Right lobe of liver (tissue), 6 donors: ENCODE measurements at places on chromosomes 5 and 9. TPM values are rescaled to one million over a fixed set of nuclear protein-coding genes. Genes with fewer than 3 reads are reported as not detected.

DNA sequence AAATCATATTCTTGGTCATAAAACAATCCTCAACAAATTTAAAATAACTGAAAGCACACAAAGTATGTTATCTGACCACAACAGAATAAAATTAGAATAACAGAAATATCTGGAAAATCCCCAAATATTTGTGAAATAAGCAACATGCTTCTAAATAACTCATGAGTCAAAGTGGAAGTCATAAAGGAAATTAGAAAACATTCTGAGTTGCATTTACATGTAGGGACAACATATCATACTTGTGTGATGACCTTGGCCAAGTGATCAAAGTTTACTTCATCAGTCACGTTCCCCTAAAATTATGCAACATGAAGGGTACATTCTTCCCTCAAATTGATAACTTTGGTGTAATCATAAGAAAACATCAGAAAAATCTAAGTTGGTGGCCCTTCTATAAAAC lies 64.7 kb downstream of the CSF2 start:
- no peak for DNase-seq
- no peaks in the 10 kb centered on the region for H3K27me3 ChIP-seq
- no peak overlapping the region for H3K4me3 ChIP-seq
- no peaks in the 10 kb centered on the region for H3K4me1 ChIP-seq
- no peak overlapping the region for H3K27ac ChIP-seq

DNA sequence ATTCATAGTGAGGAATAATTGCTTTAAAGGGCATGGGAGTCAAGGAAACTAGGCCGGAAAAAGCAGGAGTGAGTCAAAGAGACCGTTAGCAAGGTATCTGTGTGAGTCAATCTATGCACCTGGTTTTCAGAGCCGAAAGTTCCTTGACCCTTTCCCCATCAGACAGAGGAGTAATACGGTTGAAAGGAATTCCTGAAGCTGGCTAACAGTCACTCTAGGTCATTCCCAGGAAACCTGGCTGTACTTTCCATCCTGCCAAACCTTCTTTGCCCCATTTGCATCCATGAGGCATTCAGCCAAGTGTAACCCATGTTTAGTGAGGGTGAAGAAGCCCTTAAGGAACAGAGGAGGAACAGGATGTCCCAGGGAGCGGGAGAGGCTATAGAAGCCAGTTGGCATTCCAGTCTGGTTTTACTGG lies 16.2 kb downstream of the RBM18 start:
- no peak for DNase-seq
- H3K27me3 ChIP-seq: no peaks in the 10 kb centered on the region
- H3K27ac ChIP-seq: no peak overlapping the region
- no peak overlapping the region for H3K4me3 ChIP-seq
- H3K36me3 ChIP-seq: no peaks in the 10 kb centered on the region
- H3K4me1 ChIP-seq: no peaks in the 10 kb centered on the region

GRCh38 chr5:17037751-17038150 lies 101.7 kb upstream of the MYO10 start:
- H3K36me3 ChIP-seq: no peaks in the 10 kb centered on the region
- H3K27ac ChIP-seq: no peak overlapping the region
- no peak overlapping the region for H3K4me3 ChIP-seq

DNA sequence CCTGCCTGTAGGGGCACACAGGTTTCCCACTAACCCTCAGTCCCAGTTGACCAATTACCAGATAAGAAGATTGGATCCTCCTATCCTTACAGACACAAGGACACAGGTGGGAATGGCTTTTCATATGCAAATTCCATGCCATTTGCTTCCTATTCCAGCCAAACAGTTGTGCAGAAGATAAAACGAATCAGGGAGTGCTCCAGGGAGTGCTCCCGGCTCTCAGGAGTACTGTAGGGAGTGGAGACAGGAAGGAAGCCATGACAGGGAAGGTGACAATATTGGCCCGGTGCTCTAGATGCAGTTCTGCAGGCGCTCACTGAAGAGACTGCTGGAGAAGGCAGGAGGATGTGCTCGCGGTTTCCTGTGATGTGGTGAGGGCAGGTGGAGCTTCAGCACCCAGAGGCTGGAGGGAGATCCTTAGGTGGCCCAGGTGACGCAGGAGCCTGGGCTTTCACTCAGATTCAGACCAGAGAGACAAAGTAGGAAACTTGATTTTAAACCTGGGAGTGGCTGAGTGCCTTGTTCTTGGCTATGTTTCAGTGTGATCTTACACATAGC lies 260.0 kb downstream of the AUH start:
- DNase-seq: no peak
- H3K4me3 ChIP-seq: no peak overlapping the region
- H3K4me1 ChIP-seq: peaks cover 23% of the 10 kb centered on the region
- peak overlapping the region; percentile 70 for H3K27ac ChIP-seq
- H3K27me3 ChIP-seq: no peaks in the 10 kb centered on the region

DNA sequence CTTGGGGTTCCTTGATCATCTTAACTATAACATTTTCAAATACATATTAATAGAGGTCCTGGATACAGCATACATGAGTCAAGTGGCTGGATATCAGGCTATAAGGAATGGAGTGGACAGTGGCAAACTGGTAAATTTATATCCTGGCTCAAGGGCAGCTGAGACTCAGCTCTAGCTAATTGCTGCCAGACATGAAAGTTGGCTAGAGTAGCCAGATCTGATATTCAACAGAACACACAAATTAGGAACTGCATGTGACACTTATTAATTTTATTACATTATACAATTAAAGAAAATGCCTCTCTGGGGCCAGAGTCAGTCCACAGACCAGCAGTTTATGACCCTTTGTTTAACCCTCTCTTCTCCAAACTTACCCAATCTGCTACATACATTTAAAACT lies 206.5 kb downstream of the KCTD16 start:
- DNase-seq: no peak
- no peak overlapping the region for H3K4me3 ChIP-seq
- no peaks in the 10 kb centered on the region for H3K36me3 ChIP-seq

- no peak overlapping the region for H3K4me3 ChIP-seq
- no peaks in the 10 kb centered on the region for H3K27me3 ChIP-seq
- no peaks in the 10 kb centered on the region for H3K4me1 ChIP-seq
- H3K36me3 ChIP-seq: no peaks in the 10 kb centered on the region
Measured at GRCh38 chr5:58069846-58070245, 390.0 kb downstream of the PLK2 start.

- H3K4me1 ChIP-seq: peaks cover 8% of the 10 kb centered on the region
- peaks cover 7% of the 10 kb centered on the region for H3K27me3 ChIP-seq
- no peak overlapping the region for H3K4me3 ChIP-seq
Measured at GRCh38 chr9:1042466-1042865, 7.7 kb upstream of the DMRT2 start.

DNA sequence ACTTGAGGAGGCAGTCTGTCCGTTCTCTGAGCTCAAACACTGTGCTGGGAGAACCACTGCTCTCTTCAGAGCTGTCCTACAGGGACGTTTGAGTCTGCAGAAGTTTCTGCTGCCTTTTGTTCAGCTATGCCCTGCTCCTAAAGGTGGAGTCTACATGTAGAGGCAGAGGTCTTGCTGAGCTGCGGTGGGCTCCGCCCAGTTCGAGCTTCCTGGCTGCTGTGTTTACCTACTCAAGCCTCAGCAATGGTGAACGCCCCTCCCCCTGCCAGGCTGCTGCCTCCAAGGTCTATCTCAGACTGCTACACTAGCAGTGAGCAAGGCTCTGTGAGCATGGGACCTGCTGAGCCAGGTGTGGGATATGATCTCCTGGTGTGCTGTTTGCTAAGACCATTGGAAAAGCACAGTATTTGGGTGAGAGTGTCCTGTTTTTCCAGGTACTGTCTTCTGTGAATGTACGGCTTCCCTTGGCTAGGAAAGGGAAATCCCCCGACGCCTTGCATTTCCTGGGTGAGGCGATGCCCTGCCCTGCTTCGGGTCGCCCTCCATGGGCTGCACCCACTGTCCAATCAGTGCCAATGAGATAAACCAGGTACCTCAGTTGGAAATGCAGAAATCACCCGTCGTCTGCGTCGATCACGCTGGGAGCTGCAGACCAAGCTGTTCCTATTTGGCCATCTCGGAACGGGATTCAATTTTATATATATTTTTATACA lies 58.5 kb downstream of the CNTRL start:
- no peak for DNase-seq
- H3K36me3 ChIP-seq: peaks cover 4% of the 10 kb centered on the region
- H3K27me3 ChIP-seq: no peaks in the 10 kb centered on the region
- H3K4me3 ChIP-seq: no peak overlapping the region
- no peak overlapping the region for H3K27ac ChIP-seq
- H3K4me1 ChIP-seq: no peaks in the 10 kb centered on the region

- no peaks in the 10 kb centered on the region for H3K4me1 ChIP-seq
- H3K36me3 ChIP-seq: no peaks in the 10 kb centered on the region
- no peak overlapping the region for H3K27ac ChIP-seq
- H3K27me3 ChIP-seq: no peaks in the 10 kb centered on the region
- DNase-seq: no peak
Measured at GRCh38 chr5:60417500-60418181, 282.3 kb downstream of the DEPDC1B start.

- H3K36me3 ChIP-seq: no peaks in the 10 kb centered on the region
- no peak for DNase-seq
- no peaks in the 10 kb centered on the region for H3K4me1 ChIP-seq
- H3K27me3 ChIP-seq: no peaks in the 10 kb centered on the region
Measured at GRCh38 chr5:72074251-72074650, 33.0 kb upstream of the MAP1B start.

GRCh38 chr9:111037356-111037707 lies 938 bp downstream of the LPAR1 start:
- no peaks in the 10 kb centered on the region for H3K27me3 ChIP-seq
- no peaks in the 10 kb centered on the region for H3K36me3 ChIP-seq
- peak overlapping the region; percentile 41 for H3K4me3 ChIP-seq
- no peak for DNase-seq
- no peaks in the 10 kb centered on the region for H3K4me1 ChIP-seq
- no peak overlapping the region for H3K27ac ChIP-seq

DNA sequence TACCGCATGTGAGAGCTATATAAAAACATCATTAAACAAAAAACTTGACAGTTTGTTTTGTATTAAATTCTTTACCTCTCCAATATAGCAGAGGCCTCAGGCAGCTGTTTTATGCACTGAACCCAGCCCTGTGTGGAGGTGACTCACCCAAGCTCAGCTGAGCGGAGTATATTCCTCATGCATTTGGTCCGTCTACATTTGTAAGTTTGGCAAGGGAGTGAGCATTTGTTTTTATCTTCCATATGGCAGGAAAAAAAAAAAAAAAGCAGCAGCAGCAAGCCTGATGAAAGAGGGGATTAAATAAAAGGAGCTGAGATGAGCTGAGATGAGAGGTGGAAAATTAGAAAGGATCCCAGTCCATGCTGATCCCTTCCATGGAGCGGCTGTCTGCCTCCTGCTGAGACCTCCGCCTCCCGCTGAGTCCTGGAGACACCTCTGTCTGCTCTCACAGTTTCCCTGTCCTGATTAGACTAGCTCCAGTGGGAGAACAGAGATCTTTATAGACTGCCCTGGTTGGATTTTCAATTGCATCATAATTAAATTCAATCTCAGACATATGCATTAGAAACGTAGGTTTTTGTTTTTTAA lies 112.0 kb upstream of the CTNND2 start:
- no peaks in the 10 kb centered on the region for H3K36me3 ChIP-seq
- no peak overlapping the region for H3K27ac ChIP-seq
- DNase-seq: no peak
- no peaks in the 10 kb centered on the region for H3K4me1 ChIP-seq

DNA sequence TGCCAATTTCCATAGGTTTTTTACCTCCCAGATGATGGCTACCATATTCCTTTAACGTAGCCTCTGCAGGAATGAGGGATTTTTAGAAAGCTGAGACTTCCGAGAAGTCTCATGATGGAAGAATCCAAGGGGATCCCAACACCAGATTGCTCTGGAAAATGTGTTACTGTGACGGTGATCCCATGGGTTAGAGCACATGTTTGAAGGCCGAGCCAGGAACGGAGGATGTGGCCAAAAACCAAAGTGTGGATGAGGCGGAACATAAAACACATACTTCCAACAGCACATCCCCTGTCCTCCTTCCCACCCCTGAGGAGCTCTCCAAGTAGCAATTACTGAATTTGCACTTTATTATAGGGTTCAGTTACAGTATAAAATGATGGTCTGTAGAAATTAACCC lies 82.6 kb downstream of the GPR21 start:
- no peak overlapping the region for H3K4me3 ChIP-seq
- no peaks in the 10 kb centered on the region for H3K27me3 ChIP-seq
- H3K27ac ChIP-seq: no peak overlapping the region
- H3K4me1 ChIP-seq: peaks cover under 1% of the 10 kb centered on the region

GRCh38 chr5:17401470-17402288 lies 96.4 kb upstream of the TAF11L2 start:
- no peak overlapping the region for H3K27ac ChIP-seq
- H3K4me1 ChIP-seq: no peaks in the 10 kb centered on the region
- DNase-seq: no peak
- no peaks in the 10 kb centered on the region for H3K36me3 ChIP-seq
- H3K27me3 ChIP-seq: no peaks in the 10 kb centered on the region

DNA sequence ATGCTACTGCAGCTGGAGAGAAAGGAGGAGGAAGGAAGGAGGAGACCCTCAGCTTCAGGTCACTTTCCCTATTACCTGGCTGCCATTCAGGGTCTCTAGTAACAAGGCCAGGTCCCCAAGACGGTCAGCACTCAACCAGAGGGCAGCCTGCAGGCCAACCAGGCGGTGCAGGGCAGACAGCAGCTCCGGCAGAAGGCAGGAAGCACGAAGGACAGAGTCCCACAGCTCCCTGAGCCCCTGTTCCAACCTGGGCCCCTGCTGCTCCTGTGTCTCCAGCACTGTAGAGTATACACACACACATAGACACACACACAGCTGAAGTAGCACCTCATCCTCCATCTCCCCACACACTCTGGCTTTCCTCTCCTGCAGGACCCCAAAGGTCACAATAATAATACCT lies 1.7 kb downstream of the FANCG start:
- no peak overlapping the region for H3K27ac ChIP-seq
- H3K4me3 ChIP-seq: no peak overlapping the region
- no peaks in the 10 kb centered on the region for H3K27me3 ChIP-seq
- H3K4me1 ChIP-seq: no peaks in the 10 kb centered on the region

GRCh38 chr9:73149371-73150067 lies 2.1 kb upstream of the ANXA1 start:
- no peak for DNase-seq
- no peak overlapping the region for H3K4me3 ChIP-seq
- no peak overlapping the region for H3K27ac ChIP-seq
- H3K4me1 ChIP-seq: peaks cover 2% of the 10 kb centered on the region

DNA sequence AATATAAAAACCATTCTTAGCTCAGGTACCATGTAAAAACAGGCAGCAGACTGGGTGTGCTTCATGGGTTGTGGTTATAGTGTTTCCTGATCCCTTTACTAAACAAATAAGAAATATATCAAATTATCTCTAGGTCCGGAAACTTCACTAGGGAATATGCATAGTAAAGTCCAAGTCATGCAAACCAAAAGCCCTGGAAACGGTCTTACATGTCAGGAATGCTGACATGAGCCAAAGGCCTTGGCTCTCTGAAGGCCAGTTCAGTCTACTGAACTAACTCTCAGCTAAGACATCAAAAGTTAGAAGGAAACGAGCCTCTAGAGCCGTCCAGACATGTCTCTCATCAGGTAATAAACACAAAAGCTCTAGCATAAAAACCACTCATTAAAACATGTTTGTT lies 778.9 kb upstream of the ZNF608 start:
- no peak for DNase-seq
- H3K36me3 ChIP-seq: no peaks in the 10 kb centered on the region
- H3K4me1 ChIP-seq: no peaks in the 10 kb centered on the region
- H3K4me3 ChIP-seq: no peak overlapping the region

The RLN2 gene
- not detected for total RNA-seq

The MOB3B gene
- total RNA-seq: 2.4 TPM

The FLT4 gene
- 9.7 TPM for total RNA-seq

The PCDHGA2 gene
- 0.88 TPM for total RNA-seq

The SOX30 gene
- 0.07 TPM for total RNA-seq

The SOHLH1 gene
- total RNA-seq: not detected

The SPATA31C1 gene
- not detected for total RNA-seq

The TNFSF15 gene
- total RNA-seq: 0.07 TPM

The CACFD1 gene
- total RNA-seq: 23.5 TPM

The ITGA1 gene
- 97.0 TPM for total RNA-seq

The PDGFRB gene
- 9.0 TPM for total RNA-seq

The ADAMTS16 gene
- total RNA-seq: not detected

The CCL27 gene
- total RNA-seq: not detected
